ENCODE measurements at places on chromosomes 13 and 19.
A peak's percentile ranks its signal among the peaks of the same experiment; 100 is the strongest.

- no peak for DNase-seq
Observed at GRCh38 chr13:96935901-96936300, 58.4 kb downstream of the OXGR1 start.

DNA sequence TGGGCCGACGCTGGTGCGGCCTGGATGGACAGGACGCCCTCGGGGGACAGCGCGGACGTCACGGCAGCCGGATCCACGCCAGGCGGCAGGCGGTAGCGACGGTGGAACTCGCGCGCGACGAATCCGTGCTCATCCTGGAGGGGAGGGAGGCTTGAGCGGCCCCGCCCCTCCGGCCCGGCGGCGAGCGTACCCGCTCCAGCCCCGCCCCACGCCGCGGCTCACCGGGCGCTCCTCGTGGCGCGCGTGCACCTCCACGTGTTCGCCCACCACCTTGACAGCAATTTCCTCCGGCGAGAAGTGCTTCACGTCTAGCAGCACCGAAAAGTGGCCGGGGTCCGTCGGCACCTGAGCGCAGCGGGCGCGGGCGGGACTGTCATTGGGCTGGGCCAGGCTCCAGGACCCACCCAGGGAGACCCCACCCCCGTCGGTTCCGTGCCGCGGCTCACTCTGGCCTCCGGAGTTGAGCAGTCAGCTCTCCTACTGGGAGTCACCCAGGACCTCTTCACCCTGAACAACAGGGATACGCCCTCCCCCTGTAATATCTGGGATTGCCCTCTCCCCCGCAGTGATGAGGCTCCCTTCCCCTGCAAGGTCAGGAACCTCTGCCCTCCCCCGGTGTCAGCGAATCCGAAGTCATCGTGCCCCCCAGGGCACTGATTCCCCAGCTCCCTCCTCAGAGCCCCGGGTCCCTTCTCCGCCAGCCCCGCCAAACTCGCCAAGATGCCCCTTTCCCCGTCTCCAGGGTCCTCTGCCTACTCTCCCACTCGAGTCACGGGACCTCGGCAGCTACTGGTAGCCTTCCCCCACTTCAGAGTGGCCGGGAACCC lies 1.1 kb downstream of the HSPB6 start:
- peak; percentile 88 for DNase-seq

DNA sequence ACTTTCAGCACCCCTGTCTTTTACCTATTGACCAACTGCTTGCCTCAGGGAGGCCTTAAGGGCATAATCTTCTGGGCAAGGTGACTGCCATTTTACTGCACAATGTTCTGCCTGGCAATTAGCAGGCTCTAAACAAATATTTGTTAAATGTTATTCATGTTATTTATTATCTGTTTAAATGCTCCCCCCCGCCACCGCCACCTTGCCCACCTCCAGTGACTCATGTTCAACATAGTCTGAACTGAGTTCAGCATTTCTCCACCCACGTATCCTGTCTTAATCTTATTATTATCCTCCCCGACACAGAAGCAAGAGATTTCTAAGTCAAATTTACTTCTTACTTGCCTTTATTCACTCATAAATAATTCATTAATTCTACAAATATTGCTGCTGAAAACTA lies 144.8 kb downstream of the LIG4 start:
- DNase-seq, result no peak

- no peak for DNase-seq
Observed at GRCh38 chr13:29799041-29799440, 51.4 kb downstream of the UBL3 start.

DNA sequence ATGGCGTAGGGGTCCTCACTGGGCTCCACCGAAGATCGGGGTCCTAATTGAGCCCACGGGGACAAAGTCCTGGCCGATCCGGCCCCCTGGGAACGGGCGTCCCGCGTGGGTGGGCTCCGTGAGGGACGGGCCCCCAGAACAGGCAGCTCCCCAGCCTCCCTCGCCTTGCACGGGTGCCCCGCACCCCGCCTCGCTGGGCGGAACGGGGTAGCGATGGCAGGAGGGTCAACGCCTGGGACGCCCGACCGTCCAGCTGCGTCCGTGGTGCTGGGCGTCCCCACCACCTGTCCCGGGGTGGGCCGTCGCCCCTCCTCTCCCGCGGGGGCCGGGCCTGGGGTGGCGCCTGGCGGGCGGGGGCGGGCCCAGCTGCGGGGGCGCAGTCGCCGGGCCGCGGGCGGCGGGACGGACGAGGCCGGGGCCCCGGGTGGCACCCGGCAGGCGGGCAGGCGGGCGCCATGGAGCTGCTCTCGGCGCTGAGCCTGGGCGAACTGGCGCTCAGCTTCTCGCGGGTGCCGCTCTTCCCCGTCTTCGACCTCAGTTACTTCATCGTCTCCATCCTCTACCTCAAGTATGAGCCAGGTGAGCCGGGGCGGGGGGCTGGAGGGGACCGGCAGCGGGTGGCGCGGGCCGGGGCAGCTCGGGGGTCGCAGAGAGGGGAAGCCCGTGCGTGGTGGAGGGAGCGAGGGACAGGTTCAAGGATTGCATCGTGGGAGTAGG lies at the start of gene TMEM38A:
Gene TMEM38A, plus strand, starts transcription at position 377 of the 717 bp plus-strand sequence. Its CDS starts 79 bp downstream, at position 456.
- no peak for DNase-seq

GRCh38 chr13:78193846-78194245 lies 275.2 kb upstream of the EDNRB start:
- DNase-seq, result no peak

DNA sequence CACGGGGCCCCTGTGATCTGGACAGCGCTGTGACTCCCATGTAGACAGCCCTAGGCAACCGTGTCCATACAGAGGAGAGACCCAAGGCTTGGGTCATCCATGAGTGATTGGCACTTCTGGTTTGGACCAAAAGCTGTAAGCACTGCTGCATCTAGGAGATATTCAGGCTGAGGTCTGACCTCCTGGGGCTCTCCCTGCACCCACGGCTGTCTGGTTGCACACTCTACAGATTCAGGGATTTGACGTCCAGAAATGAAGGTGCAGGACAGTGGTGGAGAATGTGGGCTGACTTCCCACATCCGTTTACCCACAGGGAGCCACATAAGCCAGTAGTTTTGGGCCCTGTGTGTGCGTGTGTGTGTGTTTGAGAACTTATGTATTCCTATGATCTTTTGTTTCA lies 76.2 kb upstream of the ARHGEF7 start:
- no peak for DNase-seq

DNA sequence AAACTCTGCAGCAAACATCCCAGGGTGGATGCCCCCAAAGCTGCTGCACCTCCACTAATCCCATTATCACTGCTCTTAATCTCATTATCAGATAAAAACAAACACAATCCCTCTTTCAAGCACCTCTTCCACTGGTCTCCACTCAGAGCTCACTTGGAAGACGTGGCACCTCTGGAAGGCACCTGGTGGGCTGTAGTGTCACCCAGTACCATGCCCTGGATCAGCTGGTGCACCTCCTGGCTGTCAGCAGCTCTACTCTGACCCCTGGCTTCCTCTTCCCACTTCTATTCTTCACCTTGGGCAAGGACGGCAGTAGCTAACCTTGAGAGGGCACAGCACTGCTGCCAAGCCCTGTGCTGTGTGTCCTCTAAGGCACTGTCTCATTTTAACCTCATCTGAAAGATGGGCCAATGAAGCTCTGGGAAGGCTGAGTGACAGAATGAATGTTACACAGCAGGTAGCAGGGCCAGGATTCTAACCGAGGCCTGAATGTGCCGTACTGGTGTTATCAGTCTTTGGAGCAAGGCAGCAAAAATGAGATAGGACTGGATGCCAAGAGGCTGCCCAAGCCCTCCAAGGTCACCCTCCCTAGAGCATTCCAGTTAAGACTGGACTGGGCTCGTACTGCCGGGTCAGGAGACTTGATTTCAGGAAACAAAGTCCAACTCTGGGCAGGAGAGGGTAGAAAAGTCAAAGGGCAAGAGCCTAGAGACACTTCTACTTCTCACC lies 7.4 kb downstream of the BRD4 start:
- DNase-seq, result no peak

DNA sequence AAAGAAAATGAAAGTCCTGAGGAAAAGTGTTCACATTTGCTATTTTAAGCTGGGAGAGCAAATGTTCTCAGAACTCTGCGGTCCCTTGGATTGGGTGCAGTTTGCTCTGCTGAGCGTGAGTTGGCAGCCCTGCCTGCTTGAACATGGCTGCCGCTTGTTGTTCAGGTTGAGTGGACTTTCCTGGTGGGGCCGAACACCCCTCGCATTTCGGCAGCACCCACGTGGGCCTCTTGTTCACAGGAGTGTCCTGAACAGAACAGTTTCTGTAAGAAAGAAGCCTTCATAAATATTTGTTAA lies 10.8 kb upstream of the RNF113B start:
- DNase-seq, result no peak

DNA sequence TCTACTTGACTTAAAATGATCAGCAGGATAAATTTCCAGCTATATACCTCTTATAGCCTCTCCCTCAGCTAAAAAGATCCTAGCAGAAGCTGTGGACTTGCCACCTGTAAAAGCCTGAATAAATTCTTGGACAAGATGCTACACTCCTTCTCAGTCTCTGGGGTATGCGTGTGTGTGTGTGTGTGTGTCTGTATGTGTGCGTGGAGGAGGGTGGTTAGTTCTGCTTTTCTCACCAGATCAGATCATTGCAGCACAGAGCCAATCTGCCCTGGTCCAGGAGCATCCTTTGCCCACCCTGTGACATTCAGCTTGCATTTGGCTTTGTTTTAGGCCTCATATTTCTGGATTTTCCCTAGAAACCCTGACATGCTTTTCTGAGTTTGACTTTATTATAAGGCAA lies 438.3 kb downstream of the RFC3 start:
- no peak for DNase-seq

GRCh38 chr19:43639519-43640423 lies at the start of gene CADM4:
TSS of gene CADM4 (minus strand) at chr19:43639850. CDS start at chr19:43639790, 60 bp downstream.
- DNase-seq, result no peak

GRCh38 chr19:46303691-46304397 lies 7.0 kb downstream of the HIF3A start:
- DNase-seq, result peak; percentile 55

DNA sequence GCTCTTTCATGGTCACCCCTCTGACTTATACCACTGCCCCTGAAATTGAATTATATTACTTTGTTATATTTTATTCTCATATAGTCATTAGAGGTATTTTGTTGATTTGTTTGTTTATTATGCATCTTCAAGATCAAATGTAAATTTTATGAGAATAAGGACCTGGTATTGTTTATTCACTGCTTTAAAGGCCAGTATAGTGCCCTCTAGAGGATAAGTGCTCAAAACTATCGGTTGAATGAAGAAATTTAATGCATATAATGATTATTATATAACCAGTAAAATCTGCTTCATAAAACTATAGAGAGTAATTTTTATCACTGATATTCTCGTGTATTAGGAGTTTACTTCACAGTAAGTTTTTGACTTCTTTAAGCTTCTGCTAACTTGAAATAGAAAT lies 1401.9 kb downstream of the SLITRK1 start:
- peak; percentile 2 for DNase-seq

DNA sequence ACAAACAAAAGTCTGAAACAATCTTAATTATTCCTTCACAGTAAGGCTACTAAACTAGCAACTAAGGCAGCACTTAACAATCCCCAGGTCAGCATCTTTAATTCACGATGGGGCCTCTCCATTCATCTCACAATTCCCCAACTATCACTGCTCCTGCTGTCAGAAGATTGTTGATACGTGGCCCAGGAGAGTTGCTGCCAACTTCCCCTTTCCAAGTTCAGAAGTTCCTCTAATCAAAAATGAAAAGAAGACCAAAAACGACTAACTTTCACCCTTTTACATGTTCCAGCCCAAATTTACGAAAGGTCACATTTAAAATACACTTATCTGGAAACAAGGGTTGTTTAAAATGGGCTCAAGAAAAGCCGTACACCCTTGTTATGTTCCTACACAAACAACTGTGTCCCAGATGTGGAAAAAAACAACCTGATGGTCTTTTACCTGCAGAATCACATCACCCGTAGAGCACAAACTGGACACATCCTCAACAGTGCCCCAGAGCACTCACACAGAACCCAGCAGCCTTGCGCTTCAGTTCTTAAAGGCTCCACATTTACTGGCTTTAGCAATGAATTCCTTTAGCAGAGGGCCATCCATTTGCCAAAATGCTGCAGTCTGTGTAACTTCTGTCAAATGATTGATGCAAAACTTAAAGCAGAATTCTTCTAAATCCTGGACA lies 38.0 kb downstream of the PHF11 start:
- no peak for DNase-seq

DNA sequence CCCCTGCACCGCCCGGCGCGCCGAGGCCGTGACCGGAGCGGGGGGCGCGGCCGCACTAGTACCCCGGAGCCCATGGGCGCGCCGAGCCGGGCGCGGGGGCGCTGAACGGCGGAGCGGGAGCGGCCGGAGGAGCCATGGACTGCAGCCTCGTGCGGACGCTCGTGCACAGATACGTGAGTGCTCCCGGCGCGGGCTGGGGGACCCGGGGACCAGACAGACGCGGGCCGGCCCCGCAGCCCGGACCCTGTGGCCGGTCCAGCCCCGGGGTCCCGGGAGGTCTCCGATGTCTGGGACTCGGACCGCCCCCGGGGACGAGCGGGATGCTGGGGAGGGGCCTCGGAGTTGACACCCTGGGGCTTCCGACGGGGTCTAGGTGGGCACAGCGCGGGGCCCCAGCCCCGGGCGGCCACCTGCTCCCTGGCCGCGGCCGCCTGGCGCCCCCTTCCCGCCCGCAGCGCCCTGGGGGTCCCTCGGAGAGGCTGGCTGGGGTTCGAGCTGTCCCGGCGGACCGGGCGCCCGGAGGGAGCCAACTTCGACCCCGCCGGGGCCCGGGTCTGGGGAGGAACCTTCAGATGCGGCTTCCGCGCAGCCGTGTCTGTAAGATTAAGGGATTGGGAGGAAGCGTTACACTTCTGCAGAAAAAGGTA lies 568 bp downstream of the ATP11A start:
- DNase-seq, result no peak

- no peak for DNase-seq
Observed at GRCh38 chr13:107291875-107292274, 723.9 kb upstream of the ARGLU1 start.

GRCh38 chr19:57850553-57851017 lies 926 bp downstream of the ZNF587 start:
- peak; percentile 67 for DNase-seq

DNA sequence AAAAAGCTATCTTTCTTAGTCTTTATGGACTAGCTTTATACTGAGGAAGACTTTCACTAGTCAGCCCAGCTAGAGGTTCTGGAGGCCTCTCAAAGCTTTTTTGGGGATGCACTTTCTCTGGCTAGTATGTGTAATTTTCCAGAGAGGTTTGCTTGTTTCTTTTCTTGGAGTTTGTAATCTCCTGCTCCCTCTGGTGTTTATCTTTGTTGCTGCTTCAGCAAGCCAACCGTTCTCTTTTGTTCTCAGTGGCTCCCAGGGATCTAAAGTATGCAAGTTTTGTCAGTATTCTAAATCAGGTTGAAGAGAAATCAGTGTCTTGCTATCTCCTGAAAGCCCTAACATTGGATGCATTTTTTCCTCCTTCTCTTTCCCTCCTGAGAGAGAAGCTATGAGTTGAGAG lies 121.1 kb upstream of the MYO16 start:
- DNase-seq, result peak; percentile 30

GRCh38 chr19:8206147-8207087 lies 2.8 kb upstream of the CERS4 start:
- no peak for DNase-seq

DNA sequence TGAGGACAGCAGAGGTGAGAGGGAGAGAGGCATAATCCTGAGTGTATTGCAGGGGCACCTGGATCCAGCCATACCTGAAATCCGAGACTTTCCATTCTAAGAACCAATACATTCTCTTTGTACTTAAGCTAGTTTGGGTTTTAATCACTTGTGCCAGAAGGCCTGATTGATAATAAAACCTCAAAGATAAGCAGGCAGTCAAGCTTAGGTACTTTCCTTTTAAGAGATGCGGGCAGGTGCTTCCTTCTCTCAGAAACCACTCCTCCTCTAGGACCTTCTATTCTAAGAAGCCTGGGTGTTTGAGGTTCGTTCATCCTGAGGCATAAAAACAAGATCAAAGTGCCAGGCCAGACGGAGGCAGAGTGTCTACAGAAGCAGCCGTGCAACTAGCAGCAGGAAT lies 22.2 kb downstream of the FAM187B start:
- DNase-seq, result no peak

- DNase-seq, result no peak
Observed at GRCh38 chr13:113430378-113431110, 22.7 kb downstream of the ADPRHL1 start.
